Stimulated activated CD8-positive, alpha-beta memory T cell treated with anti-CD3 and anti-CD28 coated beads, Interleukin-7, amount 100 ng/mL, for 24 hours (primary cell): ENCODE measurements at places on chromosomes 13 and 19.

GRCh38 chr13:79723519-79724024 lies 242.6 kb downstream of the NDFIP2 start:
- no peak for DNase-seq

DNA sequence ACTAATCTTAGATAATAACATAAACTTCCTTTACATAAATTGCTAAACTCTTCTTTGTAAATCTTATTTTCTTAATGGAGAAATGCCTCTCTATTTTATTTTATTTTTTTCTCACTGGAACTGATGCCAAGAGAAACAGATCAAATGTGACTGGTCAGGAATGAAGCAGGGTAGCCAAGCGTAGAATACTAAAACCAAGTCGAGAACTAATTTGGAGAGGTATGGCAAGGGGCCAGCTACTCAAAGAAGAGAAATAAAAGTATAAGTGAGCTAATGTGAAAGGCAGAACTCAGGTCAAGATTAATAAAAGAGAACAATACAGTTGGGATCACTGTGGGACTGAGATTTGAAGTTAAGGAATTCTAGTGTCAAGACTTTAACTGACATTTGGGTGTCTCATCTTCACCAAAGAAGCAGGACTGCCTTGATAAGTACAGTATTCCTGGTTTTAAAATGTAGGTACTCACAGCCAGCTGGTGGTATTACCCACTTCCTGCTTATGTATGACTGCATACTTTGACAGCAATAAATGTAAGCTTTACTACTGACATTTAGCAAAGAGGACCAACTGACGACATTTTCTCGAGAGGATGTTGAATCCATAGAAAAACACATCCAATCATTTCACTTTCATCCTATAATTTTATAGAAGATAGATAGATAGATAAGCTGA lies 1192.2 kb downstream of the EFNB2 start:
- no peak for DNase-seq

GRCh38 chr13:99033814-99034213 lies 56.0 kb upstream of the DOCK9 start:
- no peak for DNase-seq

GRCh38 chr19:7844951-7845350 lies 14.9 kb downstream of the EVI5L start:
- DNase-seq = no peak

DNA sequence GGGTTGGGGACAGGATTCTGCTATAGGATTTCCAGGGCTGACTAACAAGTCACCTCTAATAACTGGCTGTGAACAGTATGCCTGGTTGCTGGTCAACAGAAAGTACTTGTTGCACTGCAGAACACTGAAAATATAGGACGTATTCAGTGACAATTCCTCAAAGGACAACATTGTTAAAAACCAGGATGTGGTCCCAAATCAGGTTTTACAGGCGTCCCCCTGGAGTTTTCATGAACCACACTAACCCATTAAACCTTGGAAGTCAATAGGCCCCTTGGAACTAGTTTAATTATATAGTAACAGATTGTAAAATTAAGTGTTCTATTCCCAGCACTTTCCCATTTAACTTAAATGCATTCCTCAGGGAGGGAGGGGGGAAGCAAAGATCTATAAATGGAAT lies 495.4 kb downstream of the TBC1D4 start:
- DNase-seq = no peak

- DNase-seq = peak; percentile 26
Observed at GRCh38 chr13:51764184-51765141, 39.5 kb downstream of the DHRS12 start.

- no peak for DNase-seq
Observed at GRCh38 chr19:34711890-34712289, 22.2 kb upstream of the ZNF181 start.

DNA sequence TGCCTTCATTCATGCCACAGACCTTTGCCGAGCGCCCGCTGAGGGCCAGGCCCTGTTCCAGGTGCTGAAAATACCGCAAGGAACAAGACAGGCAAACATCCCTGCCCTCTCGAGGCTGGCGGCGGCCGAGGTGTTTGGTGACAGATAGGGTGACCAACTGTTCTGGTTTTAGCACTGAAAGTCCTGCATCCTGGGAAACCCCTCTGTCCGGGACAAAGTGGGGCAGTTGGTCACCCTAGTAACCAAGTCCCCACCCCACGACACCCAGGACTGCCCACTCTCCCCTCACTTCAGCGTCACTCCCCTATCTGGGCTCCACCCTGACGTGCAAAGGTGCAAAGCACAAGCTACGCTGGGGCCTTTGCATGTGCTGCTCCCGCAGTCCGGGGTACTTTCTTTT lies 17.3 kb downstream of the ZBTB7A start:
- DNase-seq = no peak

DNA sequence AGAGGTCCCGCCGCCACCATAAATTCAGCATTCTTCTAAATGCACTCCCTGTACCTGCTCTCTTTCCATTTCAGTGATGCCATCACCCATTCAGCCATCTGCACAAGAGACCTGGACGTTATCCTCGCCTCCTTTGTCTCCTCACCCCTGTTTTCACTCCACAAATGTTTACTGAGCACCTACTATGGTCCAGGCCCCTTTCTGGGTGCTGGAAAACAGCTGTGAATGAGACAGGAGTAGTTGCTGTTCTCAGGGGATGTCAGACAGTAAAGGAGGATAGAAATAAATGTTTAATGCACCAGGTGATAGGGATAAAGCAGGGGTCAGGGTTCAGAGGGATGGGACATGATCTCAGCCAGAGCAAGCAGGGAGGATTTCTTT lies 3.3 kb downstream of the AP1M1 start:
- no peak for DNase-seq
